ENCODE measurements at places on chromosomes 3 and 15.

GRCh38 chr3:132554437-132554836 lies 42.6 kb upstream of the ACKR4 start:
- no peak for DNase-seq

- no peak for DNase-seq
Observed at GRCh38 chr3:152174876-152175527, 93.7 kb upstream of the MBNL1 start.

DNA sequence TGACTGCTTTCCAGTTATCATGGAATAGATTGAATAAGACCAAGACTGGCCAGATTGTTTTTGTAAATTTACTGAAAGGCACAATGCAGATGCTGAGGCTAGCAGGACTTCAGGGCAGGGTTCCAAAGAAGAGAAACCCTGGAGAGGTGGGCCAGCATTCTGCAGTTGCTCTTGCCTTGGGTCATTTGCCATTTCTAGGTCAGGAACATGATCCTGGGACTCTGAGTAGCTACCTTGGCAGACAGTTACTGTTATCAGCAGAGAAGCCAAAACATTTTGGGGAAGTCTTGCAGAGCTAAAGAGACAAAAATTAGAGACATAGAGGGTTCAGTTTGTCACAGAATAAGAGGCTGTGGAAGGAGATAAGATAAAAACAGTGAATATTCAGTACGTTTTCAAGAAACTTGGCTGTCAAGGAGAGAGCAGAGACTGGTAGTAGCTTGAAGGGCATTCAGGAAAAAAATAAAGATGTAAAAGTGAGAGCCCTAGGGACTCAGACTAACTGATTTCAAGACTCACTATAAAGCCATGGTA lies 46.8 kb upstream of the MYRIP start:
- no peak for DNase-seq

- no peak for DNase-seq
Observed at GRCh38 chr3:16090024-16090423, 84.5 kb upstream of the GALNT15 start.

DNA sequence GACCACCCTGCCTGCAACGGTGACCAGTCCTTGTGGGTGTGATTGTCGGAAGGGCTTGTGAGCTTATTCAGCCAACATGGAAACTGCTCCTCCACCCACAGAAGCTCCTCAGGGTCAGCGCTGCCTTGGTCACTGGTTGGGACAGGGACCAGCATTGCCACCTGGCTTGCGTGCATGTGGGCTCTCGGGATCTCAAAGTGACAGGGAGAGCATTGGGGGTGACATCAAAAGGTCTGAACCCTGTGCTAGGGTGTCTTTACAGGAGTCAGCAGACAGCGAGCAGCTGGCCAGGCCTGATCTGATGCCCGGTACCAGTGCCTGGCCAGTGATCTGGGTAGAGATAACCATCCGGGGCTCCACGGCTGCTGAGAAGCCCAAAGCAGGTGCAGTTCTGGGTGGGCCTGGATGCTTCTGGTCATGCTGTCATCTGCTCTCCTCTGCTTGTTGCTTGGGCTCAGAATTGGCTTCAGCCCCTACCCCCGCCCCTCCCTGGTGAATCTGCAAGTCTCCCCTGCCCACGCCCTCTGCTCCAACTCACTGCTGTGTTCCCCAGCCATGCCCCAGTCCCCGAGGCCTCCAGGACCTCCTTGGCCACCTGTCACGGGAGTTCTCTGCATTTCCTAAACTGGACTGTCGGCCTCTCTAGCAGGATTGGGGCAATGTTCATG lies 134.8 kb downstream of the NSMCE3 start:
- DNase-seq = no peak

GRCh38 chr15:64694816-64695215 lies 80.6 kb downstream of the RBPMS2 start:
- peak; percentile 77 for DNase-seq

DNA sequence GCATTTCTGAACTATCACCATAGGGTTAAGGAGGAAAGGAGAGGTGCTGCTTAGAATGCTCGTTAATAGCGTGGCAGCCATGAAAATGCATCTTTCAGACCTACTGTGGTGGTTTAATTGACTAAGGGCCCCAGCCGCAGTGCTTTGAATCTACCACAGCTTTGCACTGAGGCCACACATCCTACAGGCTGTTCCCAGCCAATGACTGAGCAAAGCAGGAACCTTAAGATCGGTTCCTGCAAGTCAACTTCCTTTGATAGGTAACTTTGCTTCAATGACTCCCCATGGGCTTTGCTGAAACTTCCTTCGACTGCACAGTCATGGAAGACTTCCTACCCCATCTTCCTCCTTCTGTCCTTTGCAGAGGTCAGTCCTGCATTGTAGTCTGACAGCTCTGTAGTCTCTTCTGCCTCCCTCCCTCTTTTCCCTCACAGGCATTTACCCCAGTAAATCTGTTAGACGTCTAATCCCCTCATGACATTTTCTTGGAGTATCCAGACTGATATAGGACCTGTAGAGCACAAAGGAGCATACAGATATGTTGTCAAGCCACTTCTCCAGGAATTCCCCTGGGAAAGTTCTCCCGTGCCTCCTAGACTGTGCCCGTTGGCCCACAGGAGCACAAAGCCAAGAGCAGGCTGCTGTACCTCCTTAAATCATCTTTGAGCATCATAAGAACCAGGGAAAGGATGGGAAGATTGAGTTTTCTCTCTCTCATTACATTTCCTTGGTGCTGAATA lies 2.6 kb upstream of the BCL2A1 start:
- peak; percentile 47 for DNase-seq

- DNase-seq = peak; percentile 65
Observed at GRCh38 chr15:85690561-85691231, 104.0 kb downstream of the KLHL25 start.

DNA sequence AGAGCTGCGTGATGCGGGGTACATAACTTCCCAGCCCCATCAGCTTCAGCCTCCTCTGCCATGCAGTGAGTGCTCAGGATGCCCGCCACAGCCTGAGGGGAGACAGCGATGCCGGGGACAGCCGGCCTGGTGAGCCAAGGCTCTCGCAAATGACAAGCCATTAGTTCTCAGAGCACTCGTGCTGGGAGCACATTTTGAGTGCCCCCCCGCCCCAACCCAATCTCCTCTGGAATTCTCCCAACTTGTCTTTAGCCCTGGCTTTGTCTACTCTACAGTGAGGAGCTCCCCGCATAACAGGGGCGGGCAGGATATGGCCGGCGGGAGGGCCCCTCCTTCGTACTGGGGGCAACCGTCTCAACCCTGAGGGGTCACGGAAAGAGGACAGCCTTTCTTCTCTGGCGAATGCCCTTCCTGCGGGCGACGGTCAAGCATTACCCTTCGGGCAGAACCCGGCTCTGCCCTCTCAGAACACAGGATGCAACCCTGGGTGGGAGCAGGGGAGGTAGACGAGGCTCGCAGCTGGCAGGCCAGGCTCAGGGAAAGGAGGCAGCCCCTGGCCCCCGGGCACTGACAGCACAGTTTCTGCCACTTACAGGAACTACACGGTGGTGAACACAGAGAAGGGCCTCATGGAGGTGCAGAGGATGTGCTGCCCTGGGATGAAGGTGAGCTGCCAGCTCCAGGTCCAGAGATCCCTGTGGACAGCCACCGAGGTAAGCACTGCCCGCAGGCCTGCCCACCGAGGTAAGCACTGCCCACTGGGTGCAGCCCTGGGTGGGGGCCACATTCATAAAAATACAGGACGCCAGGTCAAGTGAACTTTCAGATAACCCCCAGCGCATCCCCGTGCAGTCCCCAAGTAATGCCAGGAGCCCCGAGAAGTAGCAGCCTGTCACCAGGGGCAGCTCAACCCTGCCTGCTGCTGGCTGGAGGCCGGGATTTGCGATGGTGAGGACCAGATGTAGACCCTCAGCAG lies 141.7 kb downstream of the LRRK1 start:
- DNase-seq = no peak
